ENCODE measurements at places on chromosomes 16 and 17.
A peak's percentile ranks its signal among the peaks of the same experiment; 100 is the strongest.

GRCh38 chr17:8062435-8062806 lies 23.6 kb downstream of the ALOX15B start:
- H3K4me3 ChIP-seq, result no peak overlapping the region
- no peaks in the 10 kb centered on the region for H3K4me1 ChIP-seq
- peaks cover 70% of the 10 kb centered on the region for H3K27me3 ChIP-seq
- H3K36me3 ChIP-seq, result no peaks in the 10 kb centered on the region
- H3K27ac ChIP-seq, result no peak overlapping the region

DNA sequence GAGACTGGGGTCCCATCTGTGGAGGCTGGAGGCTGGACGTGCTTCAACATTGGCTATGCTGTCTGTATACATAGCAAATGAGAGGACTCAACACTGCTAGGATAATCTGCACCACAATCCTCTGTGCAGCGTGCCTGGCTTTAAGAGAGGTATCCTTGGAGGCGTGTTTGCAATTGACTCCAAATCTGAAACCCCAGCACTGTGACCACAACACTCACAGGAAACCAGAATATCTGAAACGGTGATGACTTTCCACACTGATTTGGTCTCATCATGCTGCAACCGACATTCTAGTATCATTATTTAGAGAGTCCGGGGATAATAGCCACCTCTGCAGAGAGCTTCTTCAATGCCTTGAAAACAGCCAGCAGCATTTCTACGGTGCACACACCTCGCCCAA lies 35.1 kb downstream of the TLE7 start:
- H3K4me1 ChIP-seq, result no peaks in the 10 kb centered on the region
- H3K27ac ChIP-seq, result no peak overlapping the region
- DNase-seq, result no peak
- no peaks in the 10 kb centered on the region for H3K36me3 ChIP-seq
- H3K27me3 ChIP-seq, result no peaks in the 10 kb centered on the region

GRCh38 chr17:72120642-72121163 lies at the start of gene SOX9:
TSS of gene SOX9 (plus strand) at chr17:72121020. CDS start at chr17:72121392, 372 bp downstream.
- H3K27ac ChIP-seq, result peak within 1 kb of the TSS; percentile 83
- peak; percentile 91 for DNase-seq
- peaks cover 26% of the 10 kb centered on the region for H3K36me3 ChIP-seq
- H3K4me1 ChIP-seq, result peaks cover 39% of the 10 kb centered on the region

GRCh38 chr16:78903237-78903636 lies 697.3 kb downstream of the MAF start:
- H3K4me3 ChIP-seq, result no peak overlapping the region
- H3K36me3 ChIP-seq, result no peaks in the 10 kb centered on the region
- H3K27ac ChIP-seq, result no peak overlapping the region
- DNase-seq, result no peak
- H3K27me3 ChIP-seq, result no peaks in the 10 kb centered on the region

DNA sequence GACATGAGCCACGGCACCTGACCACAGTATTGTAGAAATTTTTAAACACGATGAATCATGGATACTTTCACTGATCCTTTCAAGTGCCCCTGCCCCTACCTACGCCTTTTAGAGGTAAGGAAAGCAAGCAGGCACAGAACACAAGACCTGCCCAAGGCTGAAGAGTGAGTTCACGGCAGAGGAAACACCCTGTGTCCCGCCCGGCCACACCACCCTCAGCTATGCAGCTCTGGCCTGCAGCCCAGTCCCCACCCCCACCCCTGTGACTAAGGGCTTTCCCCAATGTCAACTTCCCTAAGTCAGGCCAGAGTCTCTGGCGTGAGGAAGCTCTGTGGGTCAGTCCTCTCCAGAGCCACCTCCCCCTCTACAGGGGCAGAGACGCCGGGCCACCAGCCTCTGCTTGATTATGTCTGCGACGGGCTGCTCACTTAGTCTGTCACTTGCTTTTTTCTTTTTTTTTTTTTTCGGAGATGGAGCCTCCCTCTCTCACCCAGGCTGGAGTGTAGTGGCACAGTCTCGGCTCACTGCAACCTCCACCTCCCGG lies 8.4 kb downstream of the SLC16A5 start:
- H3K27ac ChIP-seq, result no peak overlapping the region
- peaks cover 30% of the 10 kb centered on the region for H3K4me1 ChIP-seq
- H3K36me3 ChIP-seq, result peaks cover 27% of the 10 kb centered on the region
- DNase-seq, result peak; percentile 65

GRCh38 chr16:84941921-84942320 lies 69.4 kb downstream of the ZDHHC7 start:
- H3K27ac ChIP-seq, result no peak overlapping the region
- no peak for DNase-seq
- peaks cover 2% of the 10 kb centered on the region for H3K27me3 ChIP-seq
- no peak overlapping the region for H3K4me3 ChIP-seq
- H3K4me1 ChIP-seq, result no peaks in the 10 kb centered on the region

GRCh38 chr16:47927330-47927729 lies 228.5 kb downstream of the ABCC12 start:
- H3K4me3 ChIP-seq, result no peak overlapping the region
- no peaks in the 10 kb centered on the region for H3K36me3 ChIP-seq
- no peak overlapping the region for H3K27ac ChIP-seq
- DNase-seq, result no peak
- H3K27me3 ChIP-seq, result no peaks in the 10 kb centered on the region
